ENCODE measurements at places on chromosomes 7 and 10.

GRCh38 chr10:63300801-63301200, 165.0 kb downstream of the JMJD1C start:
- DNase-seq = no peak

- DNase-seq = peak; percentile 25
Measured at GRCh38 chr10:5546891-5547680, 22.3 kb downstream of the CALML3 start.

DNA sequence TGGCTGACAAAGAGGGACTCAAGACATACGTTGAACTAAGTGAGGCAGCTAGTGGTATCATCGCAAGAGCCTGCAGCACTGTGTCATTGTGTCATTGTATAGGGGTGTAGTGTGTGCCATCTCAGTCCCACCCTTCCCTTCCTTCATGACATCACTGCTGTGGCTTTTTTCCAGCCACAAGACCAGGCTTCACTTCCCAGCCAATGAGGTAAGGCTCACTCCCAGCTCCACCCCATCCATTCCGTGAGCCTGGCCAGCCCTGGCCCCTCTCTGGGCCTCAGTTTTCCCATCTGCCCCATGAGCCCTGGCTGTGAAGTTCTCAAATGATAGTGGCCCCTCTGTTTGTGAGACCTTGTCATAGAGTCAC, 134.3 kb upstream of the ZMIZ1 start:
- DNase-seq = no peak

DNA sequence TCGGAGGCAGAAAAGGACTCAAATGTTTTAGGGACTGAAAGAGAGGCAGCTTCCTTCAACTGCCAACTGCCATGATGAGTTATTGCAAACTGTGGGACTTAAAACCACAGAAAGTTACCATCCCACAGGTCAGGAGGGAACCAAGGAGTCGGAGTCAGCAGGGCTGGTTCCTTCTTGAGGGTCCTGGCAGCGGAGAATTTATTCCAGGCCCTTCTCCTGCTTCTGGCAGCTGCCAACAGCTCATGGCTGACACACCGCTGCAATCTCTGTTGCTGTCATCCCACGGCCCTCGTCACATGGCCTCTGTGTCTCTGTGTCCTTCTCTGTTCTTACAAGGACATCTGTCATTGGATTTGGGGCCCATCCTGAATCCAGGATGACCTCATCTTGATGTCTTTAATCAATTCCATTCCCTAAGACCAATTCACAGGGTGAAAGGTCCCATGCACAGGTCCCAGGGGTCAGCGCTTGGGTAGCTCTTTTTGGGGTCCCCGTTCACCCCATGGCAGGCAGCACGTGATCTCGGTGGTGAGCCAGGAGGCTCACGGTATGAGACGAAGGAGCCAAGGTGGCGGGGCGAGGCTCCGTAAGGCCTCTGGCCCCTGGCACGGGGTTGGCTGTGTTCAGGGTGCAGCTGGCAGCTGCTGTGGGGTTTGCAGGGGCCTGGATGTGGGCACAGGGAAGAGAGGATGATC, 27.4 kb upstream of the PSMG3 start:
- DNase-seq = no peak

DNA sequence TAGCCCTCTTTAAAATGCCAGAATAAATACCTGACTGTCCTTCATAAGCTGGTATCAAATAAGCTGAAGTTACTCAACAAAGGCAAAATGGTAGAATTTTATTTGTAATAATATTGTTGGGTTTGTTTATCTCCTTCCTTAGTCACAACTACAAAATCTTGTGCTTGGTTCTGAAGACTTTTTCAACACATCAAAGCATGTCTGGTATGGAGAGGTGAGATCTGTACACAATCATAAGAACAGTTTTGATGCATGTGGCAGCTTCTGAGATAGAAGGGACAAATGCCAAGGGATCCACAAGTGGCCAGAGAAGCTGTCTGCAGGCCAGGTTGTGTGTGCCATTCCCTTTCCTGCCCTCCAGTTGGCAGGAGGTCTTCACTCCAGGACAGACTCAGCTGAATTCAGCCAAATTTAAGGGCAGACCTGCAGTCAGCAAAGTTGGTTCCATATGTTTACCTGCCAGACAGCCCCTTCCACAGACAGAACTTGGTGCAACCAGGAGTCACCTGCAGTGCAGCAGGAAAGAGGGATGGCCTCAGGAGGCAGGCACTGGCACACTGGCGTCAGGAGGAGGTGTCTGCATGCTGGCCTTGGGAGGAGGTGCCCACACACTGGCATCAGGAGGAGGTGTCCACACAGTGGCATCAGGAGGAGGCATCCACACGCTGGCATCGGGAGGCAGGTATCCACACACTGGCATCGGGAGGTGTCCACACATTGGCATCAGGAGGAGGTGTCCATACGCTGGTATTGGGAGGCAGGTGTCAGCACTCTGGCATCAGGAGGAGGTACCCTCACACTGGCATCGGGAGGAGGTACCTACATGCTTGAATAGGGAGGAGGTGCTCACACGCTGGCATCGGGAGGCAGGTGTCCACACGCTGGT, 93.1 kb upstream of the IKZF1 start:
- DNase-seq = no peak

GRCh38 chr10:3467052-3467951, 294.7 kb upstream of the PITRM1 start:
- DNase-seq = no peak

GRCh38 chr7:107387573-107388219, 82.2 kb upstream of the GPR22 start:
- no peak for DNase-seq

DNA sequence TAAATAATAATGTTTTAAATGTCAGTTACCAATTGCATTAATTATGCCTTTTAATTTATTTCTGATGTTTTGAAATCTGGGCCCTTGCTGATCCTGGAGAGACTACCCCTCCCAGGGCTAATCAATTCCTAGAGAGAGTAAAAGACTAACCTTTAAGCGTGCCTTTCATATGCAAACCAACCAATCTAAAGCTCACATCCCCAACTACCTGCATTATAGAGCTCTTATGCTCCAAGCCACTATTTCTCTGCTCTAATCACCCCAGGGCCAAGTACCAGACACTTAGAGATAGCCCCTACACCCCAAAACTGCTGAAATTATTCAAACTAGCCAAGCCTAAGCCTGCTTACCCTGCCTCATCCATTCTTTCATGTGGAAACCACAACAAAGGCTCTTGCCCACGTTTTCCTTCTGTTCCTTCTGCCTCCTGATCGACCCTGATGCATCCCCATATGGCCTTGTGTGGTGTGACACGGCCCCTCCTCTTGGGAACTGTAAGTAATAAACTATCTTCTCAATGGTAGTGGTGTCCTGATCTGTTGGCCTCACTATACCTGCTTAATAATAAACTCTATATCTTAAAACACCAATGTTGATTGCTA, 97.7 kb downstream of the HIBADH start:
- no peak for DNase-seq

- DNase-seq = no peak
Measured at GRCh38 chr7:26153823-26154783, 2.1 kb downstream of the NFE2L3 start.

GRCh38 chr7:2313450-2314208, 612 bp downstream of the SNX8 start:
- no peak for DNase-seq

GRCh38 chr10:90964781-90965465, 44.0 kb upstream of the ANKRD1 start:
- DNase-seq = peak; percentile 13
